ENCODE measurements at places on chromosomes 16 and 17.

- no peak for DNase-seq
Measured at GRCh38 chr16:82716361-82716855, 89.6 kb downstream of the CDH13 start.

DNA sequence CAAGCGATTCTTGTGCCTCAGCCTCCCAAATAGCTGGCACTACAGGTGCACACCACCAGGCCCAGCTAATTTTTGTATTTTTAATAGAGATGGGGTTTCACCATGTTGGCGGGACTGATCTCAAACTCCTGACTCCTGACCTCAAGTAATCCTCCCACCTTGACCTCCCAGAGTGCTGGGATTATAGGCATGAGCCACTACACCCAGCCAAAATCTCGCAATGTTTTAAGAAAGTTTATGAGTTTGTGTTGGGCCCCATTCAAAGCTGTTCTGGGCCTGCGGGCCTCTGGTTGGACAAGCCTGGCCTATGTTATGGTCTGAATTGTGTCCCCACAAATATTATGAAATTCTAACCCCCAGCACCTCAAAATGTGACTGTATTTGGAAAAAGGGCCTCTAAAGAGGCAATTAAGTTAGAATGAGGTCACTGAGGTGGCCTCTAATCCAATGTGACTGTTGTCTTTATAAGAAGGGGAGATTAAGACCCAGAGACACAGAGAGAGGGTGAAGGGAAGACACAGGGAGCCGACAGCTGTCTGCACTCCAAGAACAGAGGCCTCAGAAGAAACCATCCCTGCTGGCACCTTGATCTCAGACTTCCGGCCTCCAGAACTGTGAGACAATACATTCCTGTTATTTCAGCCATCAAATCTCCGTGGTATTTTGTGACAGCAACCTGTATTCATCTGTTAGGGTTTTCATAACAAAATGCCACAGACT is 469.9 kb downstream of the HS3ST4 start:
- DNase-seq = no peak

GRCh38 chr16:23944381-23944780 is 108.6 kb downstream of the PRKCB start:
- DNase-seq = no peak

- DNase-seq = no peak
Measured at GRCh38 chr17:55295411-55296170, 30.8 kb downstream of the HLF start.

DNA sequence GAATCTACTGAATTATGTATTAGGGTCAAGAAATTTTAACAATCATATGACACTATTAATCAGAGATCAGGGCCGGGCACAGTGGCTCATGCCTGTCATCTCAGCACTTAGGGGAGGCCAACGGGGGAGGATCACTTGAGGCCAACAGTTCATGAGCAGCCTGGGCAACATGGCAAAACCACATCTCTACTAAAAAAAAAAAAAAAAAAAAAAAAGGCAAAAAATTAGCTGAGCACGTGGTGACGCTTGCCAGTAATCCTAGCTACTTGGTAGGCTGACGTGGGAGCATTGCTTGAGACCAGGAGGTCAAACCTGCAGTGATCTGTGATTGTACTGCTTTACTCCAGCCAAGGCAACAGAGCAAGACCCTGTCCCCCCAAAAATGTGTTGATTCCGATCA is 52.5 kb upstream of the CLEC3A start:
- DNase-seq = no peak

- no peak for DNase-seq
Measured at GRCh38 chr16:84876873-84877606, 57.3 kb downstream of the CRISPLD2 start.

- no peak for DNase-seq
Measured at GRCh38 chr16:48608871-48609651, 919 bp downstream of the N4BP1 start.

Measured in omental fat pad (tissue), 4 donors.